ENCODE measurements at places on chromosomes 4 and X.

- no peak for DNase-seq
Measured at GRCh38 chr4:109424093-109424841, 9.3 kb upstream of the SEC24B start.

GRCh38 chr4:2839060-2839459 lies 4.6 kb upstream of the ADD1 start:
- no peak for DNase-seq

DNA sequence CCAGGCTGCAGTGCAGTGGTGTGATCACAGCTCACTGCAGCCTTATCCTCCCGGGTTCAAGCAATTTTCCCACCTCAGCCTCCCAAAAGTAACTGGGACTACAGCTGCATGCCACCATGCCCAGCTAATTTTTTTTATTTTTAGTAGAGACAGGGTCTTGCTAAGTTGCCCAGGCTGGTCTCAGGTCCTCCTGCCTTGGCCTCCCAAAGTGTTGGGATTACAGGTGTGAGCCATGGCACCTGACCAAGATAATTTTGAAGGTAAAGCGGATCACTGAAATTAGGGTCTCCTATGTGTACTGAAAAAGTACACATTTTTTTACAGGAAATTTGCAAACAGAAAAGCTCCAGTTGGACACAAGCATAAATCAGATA lies 4.8 kb downstream of the SAT1 start:
- DNase-seq = no peak

DNA sequence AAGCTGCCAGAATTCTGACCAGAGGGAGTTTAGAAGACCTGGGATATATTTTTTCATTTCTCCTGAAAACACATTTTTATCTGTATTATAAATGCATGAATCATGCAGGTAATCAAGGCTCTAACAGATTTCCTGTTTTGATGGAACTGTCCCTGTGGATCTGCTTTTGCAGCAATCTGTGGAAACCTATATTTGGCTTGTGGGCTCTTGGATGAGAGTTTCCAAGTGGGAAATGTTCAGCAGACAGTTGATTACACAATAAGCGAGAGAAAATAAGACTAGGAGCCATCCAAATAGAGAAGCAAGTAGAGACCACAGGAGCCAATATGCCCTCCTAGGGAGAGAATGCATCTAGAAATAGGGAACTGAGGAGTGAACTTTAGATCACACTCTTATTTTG lies 105.0 kb downstream of the NDST3 start:
- DNase-seq = no peak

GRCh38 chr4:6236816-6237390 lies 32.7 kb upstream of the WFS1 start:
- DNase-seq = no peak

- no peak for DNase-seq
Measured at GRCh38 chr4:187304133-187304532, 580.5 kb upstream of the FAT1 start.

GRCh38 chr4:8778291-8778690 lies 93.3 kb downstream of the HMX1 start:
- no peak for DNase-seq

DNA sequence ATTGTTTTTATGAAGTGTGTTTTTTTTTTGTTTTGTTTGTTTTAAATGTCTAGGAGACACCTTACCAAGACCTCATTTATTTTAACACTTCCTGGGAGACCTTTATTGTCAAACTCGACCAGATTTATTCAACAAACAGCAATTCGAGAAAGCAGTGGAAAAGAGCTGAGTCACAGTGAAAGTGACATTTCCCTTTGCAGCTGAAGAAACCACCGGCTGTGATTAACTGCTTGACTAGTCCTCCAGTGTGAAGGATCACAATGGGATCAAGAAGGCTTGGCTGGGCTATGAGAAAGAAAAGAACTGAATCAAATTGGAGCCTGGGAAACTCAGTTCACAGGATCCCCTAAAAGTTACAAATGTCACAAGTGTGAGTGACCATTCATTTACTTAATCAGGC lies 11.9 kb upstream of the ADH7 start:
- DNase-seq = peak; percentile 9

DNA sequence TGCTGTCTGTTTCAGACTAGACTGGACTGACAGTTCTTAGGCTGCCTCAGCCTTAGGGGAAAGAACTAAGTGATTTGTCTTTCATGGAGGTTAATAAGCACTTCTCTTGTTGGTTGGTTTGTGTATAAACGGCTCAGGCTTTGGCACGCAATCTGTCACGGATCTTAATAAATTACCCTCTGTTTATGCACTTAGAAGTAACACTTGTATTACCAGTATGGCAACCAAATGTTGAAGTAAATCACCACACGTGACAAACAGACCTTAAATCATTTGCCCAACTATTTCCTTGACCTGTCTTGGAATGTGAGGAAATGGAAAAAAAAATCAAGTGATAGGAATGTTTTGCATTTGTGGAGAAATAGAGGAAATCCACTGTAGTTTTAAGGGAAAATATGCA lies 69.9 kb downstream of the TEX13A start:
- DNase-seq = no peak
